Fibroblast of skin of abdomen (primary cell): ENCODE measurements at places on chromosomes 11 and 22.

DNA sequence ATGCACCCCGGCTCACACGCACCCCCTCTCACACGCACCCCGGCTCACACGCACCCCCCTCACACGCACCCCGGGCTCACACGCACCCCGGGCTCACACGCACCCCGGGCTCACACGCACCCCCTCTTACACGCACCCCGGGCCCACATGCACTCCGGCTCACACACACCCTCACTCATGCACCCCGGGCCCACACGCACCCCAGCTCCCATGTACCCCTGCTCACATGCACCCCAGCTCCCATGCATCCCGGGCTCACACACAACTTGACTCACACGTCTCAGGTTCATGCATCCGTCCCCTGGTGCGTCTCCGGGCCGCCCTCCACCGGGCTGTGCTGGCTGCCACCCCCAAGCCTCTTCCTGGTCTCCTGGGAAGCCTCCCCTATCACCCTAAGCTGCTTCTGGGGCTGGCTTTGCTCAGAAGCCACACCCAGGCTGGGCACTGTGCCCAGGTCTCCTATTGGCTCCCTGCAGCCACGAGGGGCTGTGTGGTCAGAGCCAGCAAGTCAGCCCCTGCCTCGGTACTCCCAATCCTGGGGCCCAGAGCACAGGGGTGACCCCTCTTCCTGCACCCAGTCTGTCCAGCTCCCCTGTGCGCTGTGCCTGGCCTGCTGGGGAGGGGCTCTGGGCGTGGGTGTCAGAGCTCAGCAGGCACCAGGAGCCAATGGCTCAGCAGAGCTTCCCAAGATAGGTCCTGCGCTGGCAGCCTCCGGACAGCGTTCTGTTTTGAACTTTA, 16.9 kb downstream of the TSPAN4 start:
- DNase-seq, result peak; percentile 80

DNA sequence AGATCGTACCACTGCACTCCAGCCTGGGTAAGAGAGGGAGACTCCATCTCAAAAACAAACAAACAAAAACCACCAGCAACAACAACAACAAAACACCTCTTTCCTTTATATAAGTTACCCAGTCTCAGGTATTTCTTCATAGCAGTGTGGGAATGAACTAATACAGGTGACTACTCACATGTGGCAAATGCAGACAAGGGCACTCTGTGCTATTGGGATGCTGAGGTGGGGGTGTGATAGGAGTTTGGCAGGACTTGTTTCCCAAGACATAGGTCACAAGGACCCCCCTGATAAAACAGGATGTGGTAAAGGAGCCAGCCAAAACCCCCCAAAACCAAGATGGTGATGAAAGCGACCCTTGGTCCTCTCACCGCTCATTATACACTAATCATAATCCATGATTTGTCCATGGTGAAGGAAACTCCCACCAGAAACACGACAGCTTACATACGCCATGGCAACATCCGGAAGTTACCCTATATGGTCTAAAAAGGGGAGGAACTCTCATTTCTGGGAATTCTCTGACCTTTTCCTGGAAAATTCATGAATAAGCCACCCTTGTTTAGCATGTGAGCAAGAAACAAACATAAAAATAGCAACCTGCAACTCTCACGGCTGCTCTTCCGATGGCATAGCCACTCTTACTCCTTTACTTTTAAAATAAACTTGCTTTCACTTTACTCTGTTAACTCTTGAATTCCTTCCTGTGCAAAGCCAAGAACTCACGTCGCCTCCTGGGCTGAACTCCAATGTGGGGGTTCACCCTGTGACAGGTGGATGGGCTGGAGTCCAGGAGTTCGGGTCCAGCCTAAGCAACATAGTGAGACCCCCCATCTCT, 18.8 kb upstream of the INCENP start:
- peak; percentile 17 for DNase-seq

- peak; percentile 37 for DNase-seq
These were observed 2.7 kb upstream of the RHOD start for GRCh38 chr11:67053896-67054329.

GRCh38 chr11:118295815-118296454, 8.6 kb upstream of the CD3E start:
- no peak for DNase-seq

DNA sequence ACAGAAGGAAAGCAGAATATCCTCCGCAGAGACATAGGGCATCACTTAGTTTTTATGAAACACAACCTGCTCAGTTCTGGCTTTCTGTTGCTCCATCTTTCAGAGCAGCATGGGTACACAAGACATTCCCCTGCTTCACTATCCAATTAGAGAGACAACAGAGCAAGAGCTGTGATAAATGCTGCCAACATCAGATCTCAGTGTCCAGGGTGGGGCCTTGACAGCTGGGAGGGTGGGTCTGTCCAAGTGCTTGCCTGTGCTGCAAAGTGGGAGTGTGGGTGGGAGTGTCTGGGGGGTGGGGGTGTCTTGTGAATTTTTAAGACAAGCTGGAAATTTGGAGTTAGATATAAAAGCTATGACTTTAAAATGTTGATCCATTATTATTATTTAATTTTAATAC, 369.6 kb downstream of the TENM4 start:
- no peak for DNase-seq

GRCh38 chr22:49290711-49291110, 537.0 kb downstream of the BRD1 start:
- no peak for DNase-seq

GRCh38 chr22:37254209-37254866, 10.3 kb upstream of the RAC2 start:
- DNase-seq, result peak; percentile 79
